ENCODE measurements at places on chromosomes 5 and 9.

DNA sequence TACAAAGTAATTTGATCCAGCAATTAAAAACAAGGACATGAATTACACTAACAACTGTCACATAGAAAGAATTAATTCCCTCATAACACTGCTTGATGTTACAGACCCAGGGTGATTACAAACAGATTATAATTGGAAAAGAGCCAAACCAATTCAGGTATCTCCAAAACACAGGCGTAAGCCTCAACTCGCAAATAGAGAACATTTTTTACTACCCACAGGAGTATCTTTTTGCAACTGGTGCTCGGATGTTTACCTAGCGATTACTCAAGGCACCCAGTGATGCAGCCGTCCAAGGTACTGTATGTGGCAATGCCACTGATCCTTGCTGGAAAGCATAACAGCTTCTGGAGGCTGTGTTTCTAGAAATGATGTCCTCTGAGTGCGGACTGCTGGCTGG is 386.1 kb upstream of the KIF2A start:
- DNase-seq: no peak

GRCh38 chr9:75265525-75265972 is 177.2 kb downstream of the OSTF1 start:
- peak; percentile 24 for DNase-seq

- DNase-seq: no peak
These were observed 340.5 kb downstream of the ARHGEF28 start for GRCh38 chr5:73966451-73966850.

GRCh38 chr9:6243746-6244145 is 28.1 kb downstream of the IL33 start:
- DNase-seq: no peak

DNA sequence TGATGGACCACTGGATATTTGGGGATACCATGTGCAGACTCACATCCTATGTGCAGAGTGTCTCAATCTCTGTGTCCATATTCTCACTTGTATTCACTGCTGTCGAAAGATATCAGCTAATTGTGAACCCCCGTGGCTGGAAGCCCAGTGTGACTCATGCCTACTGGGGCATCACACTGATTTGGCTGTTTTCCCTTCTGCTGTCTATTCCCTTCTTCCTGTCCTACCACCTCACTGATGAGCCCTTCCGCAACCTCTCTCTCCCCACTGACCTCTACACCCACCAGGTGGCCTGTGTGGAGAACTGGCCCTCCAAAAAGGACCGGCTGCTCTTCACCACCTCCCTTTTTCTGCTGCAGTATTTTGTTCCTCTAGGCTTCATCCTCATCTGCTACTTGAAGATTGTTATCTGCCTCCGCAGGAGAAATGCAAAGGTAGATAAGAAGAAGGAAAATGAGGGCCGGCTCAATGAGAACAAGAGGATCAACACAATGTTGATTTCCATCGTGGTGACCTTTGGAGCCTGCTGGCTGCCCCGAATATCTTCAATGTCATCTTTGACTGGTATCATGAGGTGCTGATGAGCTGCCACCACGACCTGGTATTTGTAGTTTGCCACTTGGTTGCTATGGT is 54.5 kb upstream of the HNRNPA0 start:
- no peak for DNase-seq

DNA sequence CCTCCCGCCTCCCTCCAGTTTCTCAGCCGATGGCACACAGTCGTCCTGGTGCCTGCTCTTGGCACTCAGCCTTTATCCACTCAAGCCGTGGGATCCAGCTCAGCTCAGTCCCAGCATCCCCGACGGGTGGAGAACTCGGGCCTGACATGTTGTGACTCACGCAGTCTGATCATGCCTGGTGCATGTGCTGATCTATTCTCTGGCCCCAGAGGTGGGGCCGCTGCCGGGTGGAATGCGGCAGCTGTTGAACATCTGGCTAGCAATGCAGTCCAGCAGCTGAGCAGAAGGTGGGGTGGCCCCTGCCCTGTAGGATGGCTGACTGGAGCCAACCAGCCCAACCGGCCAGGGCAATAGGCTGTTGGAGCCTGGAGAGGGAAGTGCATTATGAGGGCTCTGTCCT is 1.7 kb upstream of the AIF1L start:
- no peak for DNase-seq

Measured in T-helper 17 cell (primary cell).